GM23338 (cell line): ENCODE measurements at places on chromosomes 12 and 14.

- DNase-seq = no peak
These were observed 40.5 kb downstream of the KRT80 start for GRCh38 chr12:52151153-52151836.

DNA sequence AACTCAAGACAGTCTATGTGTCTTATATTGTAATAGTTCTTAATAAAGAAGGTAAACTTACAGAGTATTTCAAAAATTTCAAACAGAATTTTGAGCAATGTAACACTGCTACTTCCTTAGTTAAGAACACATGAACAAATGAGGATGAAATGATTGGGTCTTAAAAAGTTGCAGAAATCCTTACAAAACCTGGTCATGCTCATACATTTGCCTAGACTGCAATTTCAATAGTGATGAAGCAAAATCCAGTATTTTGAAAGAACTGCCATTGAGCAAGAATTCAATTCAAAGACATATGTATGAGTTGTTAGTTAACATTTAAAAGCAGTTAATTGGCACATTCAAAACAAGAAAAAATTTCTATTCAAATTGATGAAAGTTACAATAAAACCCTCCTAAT lies 17.8 kb upstream of the HIF1A start:
- DNase-seq = no peak

DNA sequence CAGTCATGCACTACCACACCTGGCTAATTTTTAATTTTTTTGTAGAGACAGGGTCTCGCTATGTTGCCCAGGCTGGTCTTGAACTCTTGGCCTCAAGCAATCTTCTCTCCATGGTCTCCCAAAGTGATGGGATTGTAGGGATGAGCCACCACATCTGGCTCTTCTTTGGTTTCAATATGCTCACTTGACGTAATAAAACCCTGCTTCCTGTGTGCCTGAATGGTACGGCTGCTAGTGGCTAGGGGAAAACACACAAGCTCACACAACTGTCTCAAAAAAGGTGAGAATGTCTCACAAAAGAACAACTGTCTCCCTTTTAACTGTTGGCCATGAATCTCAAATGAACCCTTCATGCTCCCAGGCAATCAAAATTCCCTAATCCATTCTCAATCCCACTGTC lies 15.0 kb downstream of the C1S start:
- DNase-seq = no peak

DNA sequence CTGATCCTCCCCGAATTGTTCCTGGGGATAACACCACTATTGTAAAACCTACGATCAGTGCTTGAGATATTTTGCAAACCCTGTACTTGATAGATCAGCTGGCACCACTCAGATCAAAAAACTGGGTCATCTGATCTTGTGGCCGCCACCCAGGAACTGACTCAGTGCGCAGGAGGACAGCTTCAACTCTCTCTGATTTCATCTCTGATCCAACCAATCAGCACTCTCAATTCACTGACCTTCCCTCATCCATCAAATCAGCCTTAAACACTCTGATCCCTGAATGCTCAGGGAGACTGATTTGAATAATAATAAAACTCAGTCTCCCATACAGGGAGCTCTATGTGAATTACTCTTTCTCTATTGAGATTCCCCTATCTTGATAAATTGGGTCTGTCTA lies 4.2 kb upstream of the XPOT start:
- DNase-seq = peak; percentile 71

GRCh38 chr12:105783983-105784947 lies 354.5 kb downstream of the NUAK1 start:
- DNase-seq = no peak

- no peak for DNase-seq
These were observed 63.2 kb downstream of the PRIMA1 start for GRCh38 chr14:93725002-93725582.

DNA sequence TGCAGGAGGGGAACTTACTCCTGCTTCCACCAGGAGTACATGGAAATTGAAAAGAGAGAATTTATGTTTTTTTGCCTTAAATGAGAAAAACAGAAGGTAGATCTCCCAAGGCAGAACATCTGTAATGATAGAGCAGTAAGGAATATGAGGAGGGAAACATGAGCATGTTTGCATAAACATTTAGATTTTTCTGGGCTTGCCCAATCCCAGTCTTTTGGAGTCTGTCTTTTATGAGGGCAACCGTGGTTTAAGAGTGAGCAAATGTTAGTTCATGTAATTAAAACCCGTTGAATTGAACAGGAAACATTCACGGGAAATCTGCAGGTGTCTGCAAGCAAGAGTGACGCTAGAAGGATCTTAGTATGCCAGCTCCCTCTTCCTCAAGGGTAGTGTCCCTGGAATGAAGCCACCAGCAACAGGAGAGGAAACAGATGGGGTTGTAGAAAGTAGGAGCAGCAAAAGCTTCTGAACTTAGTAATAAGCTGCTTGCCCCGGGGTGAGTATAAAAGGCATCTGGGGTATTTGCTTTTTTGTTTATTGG lies 79.3 kb downstream of the ARF6 start:
- DNase-seq = no peak

DNA sequence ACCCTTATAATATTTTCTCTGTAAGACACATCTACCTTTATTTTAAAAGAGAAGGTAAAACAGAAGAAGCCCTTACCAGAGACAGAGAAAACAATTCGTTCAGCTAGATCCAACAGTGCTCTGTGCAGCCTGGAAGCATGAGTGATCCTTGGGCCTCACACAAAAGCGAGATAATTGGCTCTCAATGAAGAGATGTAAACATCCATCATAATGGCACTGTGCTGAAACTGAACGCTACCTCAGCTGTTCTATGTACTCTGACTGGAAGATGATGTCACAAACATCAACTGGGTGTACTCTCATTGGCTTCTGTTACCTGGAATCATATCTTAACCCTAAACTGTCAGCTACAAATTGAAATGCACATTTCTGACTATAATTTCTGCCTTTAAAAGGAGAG lies at the start of gene MGAT4C:
MGAT4C (minus strand) TSS at position 229 of the 400 bp plus-strand sequence.
- DNase-seq = no peak

- no peak for DNase-seq
These were observed 203.7 kb downstream of the CACNA1C start for GRCh38 chr12:2256453-2256852.

- no peak for DNase-seq
These were observed 51.2 kb upstream of the AEBP2 start for GRCh38 chr12:19388131-19388549.

- no peak for DNase-seq
These were observed 177.8 kb downstream of the KLHL28 start for GRCh38 chr14:44783901-44784300.

DNA sequence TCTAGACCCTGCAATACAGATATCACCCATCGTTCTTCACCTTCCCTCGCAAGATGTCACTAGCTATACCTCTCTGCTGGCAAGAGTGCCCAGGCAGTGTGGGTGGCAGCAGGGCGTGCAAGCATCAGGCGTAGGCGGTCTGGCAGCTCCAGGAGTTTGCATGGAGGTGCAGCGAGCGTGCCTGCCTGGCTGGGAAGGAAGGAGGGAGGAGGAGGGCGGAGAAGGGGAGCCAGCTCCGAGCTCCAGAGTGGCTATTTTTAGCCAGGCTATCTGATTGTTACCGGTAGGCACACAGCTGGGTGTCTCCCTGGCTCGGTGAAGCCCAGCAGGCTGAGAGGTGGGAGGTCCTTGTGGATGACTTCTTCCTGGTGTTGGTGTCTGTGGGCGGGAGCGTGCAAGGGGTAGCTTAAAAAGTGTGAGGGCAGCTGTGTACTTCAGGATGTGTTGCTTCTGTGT lies 6.2 kb downstream of the FOXJ2 start:
- peak; percentile 90 for DNase-seq

GRCh38 chr12:10190558-10191388 lies 11.9 kb downstream of the TMEM52B start:
- DNase-seq = peak; percentile 83

DNA sequence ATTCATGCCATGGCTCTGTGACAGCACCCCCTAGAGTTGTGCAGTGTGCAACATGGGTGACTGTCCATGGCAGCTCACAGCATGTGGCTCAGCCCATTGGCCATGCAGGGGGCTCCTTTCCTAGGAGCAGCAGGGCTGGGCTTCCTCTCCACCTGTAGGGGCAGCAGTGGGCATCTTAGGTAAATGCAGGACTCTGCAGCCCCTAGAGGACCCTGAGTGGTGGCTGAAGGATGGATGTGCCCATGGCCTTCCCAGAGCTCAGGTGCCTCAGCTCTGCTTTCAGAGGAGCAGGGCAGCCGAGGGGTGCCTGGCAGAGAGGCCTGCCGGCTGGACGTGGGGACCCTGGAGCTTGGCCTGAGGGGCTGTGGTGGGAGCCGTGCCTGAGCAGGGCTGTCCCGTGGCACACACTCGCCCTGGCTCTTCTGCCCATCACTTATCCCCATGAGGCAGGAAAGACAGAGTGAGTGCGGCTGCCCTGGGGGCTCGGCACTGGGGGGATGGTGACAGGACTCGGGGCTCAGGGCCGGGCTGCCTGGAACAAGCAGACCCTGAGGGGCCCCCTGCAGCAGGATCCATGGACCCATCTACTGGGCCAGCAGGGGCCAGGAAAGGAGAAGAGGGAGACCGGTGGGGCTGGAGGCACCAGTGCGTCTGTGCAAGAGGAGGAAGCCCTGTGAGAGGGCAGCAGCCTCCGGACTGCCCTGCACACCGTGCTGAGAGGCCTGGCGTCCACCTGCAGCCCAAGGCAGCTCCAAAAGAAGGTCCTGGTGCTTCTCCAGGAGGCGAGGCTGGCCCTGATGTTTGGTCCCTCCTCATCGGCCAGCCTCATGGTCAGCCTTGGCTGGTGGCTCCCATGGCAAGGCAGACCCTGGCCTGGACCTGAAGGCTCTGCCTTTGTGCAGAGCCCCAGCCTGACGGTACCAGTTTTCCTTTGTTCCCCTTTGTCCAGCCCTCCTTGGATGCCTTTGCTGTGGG lies 7.6 kb downstream of the ADSS1 start:
- peak; percentile 87 for DNase-seq
